ENCODE measurements at places on chromosomes 5 and 9.

GRCh38 chr9:77663754-77664153 is 15.6 kb upstream of the GNA14 start:
- DNase-seq = no peak

DNA sequence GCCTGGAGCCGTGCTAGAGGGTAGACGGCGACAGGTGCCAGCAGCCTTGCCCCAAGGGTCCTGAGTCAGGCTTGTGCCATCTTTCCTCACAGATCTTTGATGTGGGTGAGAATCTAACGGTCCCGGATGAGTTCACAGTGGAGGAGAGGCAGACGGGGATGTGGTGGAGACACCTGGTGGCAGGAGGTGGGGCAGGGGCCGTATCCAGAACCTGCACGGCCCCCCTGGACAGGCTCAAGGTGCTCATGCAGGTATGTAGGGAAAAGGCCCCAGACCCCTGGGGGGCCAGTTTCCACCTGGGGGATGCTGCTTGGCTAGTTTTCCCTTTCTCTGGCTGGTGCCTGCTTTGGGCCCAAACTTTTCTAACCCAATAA is 24.0 kb downstream of the PTGES2 start:
- DNase-seq = peak; percentile 34

DNA sequence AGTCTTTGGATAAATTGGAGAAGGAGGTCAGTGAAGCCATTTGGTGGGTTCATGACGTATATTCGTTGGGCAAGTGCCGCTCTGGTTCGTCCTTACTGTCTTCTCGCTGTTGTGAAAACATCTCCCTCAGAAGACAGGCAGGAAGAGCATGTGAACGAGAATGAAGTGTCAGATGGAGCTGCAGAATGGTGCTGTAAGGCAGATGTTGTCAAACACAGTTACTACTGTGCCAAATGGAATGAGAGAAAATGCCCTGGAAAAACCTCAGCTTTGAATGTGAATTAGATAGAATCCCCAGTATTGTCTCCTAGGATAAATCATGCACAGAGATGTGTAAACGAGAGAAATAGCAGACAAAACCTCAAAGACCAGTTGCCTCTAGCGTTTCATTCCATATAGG is 121.5 kb downstream of the CAMK4 start:
- no peak for DNase-seq

DNA sequence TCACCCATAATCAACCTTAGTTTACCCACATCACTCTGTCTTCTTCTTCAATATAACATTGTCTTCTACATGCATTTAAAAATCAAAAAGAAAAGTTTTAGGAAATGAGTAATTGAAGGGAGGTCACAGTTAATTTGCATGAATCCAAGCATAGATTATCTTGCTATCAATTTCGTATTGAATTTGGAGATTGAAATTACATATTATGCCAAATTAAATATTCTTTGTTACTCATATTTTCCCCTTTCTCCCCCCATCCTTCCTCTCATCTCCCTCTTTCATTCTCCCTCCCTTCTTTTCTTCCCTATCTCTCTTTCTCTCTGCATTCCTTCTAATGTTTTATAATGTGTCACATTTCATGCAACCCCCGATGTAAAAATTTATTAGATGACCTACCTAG is 303.3 kb downstream of the FBXL7 start:
- DNase-seq = no peak

GRCh38 chr5:16733331-16734006 is 116.7 kb upstream of the RETREG1 start:
- no peak for DNase-seq

- no peak for DNase-seq
Observed at GRCh38 chr5:108629779-108630528, 117.7 kb upstream of the FER start.

GRCh38 chr5:15995341-15996052 is 184.1 kb downstream of the MARCHF11 start:
- DNase-seq = no peak

DNA sequence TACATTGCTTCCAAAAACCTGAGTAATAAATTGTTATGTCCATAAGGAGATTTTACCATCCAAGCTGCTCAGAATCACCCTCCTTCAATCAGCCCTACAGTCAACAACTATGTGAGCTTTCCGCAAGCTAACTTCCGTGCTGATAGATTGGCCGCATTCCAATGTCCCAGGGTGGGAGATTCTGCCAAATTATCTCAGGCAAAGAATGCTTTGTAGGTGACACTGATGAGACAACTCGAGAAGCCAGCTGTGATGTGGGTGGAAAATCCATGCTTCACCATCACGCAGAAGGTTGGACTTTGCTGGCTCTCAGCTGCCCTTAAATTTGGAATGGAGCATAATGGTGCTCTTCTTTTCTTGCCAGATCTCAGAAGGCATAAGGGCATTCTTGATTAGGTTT is 44.9 kb upstream of the HCN1 start:
- DNase-seq = no peak

DNA sequence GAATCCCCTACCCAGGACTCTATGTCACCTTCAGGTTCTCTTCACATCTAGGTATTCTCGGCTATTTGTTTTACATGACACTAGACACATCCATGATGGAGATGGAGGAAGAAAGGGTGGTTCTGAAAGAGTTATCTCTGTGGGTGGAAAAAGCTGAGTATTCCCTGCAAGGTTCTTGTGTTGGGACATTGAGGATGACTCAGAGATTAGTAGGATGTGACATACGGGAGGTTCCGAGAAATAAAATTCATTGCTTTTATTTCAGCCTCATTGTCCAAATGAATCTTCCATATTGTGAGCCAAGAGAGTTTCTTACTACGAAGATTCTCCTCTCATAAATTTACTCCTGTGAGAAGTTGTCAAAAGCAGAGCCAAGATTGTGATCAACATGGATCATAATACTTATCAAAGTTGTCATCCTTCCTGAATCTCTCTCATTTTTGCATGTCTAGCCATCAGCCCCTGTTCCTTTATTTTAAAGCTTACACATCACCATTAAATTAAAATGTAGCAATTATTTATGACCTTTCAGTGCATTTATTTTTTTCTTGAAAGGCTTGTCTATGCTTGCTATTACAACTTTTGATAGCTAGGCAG is 370.0 kb downstream of the PSAT1 start:
- DNase-seq = no peak

DNA sequence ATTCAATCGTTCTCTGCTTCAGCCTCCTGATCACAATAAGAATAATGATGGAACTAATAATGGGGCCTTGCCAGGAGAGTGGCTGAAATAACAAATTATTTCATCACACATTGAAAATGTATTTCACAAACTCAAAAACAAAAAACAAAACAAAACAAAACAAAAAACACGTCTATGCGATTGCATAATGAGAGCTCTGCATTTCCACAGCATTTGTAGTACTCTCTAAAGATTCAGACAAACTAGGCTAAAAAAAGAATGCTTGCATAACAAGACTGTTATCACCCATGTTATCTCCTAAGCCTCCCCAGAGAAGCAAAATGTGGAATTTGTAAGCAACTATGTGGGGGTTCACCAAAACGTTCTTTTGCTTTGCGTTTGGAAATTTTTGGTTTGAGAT is 48.1 kb downstream of the PRELID2 start:
- no peak for DNase-seq

DNA sequence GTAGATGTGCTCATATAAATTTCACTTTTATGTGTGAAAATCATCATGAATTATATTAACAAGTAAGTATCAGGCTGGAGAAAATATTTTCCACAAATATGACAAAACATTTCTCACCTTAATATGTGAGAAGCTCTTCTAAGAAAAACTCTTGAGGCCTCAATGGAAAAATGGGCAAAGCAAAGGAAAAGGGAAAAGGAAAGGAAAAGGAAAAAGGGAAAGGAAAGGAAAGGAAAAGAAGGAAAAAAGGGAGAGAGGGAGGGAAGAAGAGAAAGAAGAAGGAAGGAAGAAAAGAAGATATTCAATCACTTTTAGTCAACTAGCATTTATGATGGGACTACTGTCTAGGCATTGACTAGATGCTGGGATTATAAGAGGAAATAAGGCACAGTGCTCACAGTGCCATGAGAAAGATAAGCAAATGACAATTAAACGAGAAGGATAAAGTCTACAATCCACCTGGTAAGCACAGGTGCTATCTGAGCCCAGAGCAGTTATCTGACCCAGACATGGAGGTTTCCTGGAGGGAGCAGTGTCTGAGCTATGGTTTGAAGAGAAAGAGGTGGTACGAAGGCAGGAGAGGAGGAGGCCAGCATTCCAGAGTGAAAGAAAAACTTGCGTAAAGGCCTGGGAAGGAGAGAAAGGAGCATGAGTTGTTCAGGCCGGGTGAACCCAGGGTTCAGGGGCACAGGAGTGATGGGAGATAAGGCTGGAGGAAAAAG is 18.3 kb upstream of the ACSL6 start:
- no peak for DNase-seq

DNA sequence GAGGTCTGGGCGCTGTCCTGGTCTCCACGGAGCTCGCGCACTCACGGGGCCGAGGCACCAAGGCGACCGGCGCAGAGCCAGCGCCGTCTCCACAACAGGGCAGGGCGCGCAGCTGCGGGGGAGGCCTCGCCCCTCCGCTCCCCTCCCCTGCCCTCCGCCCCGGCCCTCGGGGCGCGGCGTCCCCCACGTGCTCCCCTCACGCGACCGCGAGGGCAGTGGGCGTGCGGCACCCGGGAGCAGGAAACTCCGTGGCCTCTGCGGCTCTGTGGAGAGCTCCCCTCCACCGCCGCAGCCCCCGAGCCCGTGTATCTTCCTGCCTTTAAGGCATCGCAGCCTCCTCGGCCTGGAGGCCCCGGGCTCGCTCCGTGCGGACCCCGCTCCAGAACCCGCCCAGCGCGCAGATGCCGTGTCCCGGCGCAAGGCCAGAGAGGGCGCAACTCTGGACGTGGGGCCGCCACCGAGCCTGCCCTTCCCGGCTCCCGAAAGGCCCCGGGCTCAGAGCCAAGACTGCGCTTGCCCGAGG is 708 bp upstream of the TUBB4B start:
- peak; percentile 81 for DNase-seq

- DNase-seq = no peak
Observed at GRCh38 chr5:83494087-83494620, 22.6 kb downstream of the VCAN start.

GRCh38 chr9:91035825-91036208 is 234.2 kb downstream of the SYK start:
- DNase-seq = no peak

GRCh38 chr5:35877655-35878054 is 21.0 kb downstream of the IL7R start:
- DNase-seq = no peak

DNA sequence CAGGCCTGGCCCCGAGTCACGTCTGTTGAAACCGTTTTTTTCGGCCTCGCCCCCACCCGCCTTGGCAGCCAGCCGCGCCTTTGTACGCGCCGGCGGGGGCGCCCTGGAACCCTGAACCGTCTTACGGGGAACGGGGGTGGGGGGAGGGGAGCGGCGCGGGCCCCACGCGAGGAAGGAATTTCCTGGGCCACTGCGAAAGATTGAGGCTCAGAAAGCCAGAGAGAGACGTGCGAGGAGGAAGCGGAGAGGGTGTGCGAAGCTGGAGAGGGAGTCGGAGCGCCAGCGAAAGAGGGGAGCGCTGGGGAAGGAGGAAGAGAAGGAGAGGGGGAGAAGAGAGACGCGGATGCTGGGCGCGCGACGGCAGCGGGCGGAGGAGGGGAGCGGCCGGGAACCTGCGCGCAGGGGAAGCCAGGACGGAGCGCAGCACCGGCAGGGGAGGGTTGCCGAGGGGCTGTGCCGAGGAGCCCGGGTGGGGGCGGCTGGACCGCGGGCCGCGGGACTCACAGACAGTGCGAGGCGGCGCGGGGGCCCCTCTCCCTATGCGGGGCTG is 4.6 kb upstream of the PRDM12 start:
- no peak for DNase-seq
